ENCODE measurements at places on chromosomes 4 and X.

DNA sequence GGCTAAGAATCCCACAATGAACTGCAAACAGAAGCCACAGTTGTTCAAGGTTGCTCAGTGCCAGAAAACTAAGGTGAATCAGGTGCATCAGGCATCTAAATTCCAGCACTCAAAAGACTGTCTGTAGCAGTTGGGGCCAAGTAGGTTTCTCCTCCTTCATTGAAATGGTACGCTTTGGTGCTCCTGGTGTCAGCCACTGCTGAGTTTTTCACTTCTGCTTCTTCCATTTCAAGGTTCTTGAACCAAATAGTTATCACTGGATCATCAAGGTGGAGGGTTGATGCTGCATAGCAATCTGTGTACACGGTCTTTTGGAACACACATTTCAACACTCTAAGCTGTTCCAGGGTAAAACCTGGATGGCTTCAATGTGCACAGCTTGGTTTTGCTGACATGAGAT lies 74.4 kb downstream of the TMA16 start:
- DNase-seq, result no peak

GRCh38 chr4:104330125-104330905 lies 164.4 kb downstream of the CXXC4 start:
- DNase-seq, result no peak

DNA sequence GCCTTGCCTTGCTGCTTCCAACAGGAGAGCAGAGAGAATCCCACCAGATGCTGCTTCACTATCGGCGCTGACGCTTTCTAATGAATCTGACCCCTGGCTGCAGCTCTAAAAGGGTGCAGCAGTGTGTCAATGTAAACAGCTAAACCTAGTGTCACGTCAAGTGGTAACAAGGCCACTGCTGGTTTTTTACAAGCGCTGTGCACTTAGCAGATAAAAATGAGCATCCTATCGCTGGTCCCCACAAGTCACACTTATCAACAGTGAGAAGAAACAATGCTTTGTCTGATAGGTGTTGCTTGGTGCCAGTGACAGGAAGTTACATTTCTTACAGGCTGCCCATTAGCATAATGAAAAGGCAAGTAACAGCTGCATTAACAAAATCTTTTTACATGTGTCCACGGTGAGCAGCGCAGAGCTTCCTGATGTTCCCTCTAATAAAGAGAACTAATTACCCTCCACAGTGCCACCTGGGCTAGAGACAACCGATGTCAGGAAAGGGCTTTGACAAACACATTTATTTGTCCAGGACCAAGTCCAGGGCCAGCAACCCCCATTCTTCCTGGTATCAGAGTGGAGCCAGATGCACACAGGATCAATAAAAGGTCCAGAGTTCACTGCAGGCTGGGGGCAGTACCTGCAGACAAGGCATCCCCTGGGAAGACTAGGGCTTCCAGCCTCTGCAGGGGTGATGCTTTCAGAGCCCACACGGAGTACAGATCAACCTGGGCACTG lies 176.0 kb downstream of the MGST2 start:
- DNase-seq, result no peak

DNA sequence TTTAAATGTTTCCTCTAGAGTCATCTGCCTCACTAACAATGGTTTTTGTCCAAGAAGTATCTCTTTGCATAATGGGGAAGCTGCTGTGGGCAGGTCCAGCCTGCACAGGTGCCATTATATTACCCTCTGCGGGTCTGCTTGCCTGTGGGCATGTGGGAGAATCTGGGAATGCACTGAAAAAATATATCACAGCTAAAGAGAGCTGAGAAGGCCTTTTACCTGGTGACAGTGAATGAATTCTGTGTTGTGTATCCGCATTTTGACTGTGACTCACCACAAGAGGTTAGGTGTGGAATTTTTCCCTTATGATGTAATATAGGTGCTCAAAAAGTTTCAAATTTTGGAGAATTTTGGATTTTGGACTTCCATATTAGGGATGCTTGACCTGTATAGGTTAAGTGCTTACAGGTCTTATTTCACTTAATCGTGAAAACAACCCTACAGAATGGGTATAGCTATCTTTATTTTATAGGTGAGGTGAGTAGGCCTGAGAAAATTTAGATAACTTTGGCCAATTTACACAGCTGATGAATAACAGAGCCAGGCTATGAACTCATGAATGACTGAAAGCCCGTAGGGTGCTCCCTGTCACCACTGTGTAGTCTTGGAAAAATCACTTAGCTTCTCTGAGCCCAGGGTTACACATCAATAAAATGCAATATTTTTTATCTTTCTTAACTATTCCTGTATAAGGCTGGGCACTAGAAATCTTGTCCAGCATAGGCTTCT lies 198.0 kb upstream of the EPHA5 start:
- DNase-seq, result no peak

- DNase-seq, result no peak
These were observed 2309.4 kb upstream of the AGA start for GRCh38 chr4:179751669-179752068.

- DNase-seq, result no peak
These were observed 56.6 kb upstream of the MAB21L2 start for GRCh38 chr4:150525321-150525868.

DNA sequence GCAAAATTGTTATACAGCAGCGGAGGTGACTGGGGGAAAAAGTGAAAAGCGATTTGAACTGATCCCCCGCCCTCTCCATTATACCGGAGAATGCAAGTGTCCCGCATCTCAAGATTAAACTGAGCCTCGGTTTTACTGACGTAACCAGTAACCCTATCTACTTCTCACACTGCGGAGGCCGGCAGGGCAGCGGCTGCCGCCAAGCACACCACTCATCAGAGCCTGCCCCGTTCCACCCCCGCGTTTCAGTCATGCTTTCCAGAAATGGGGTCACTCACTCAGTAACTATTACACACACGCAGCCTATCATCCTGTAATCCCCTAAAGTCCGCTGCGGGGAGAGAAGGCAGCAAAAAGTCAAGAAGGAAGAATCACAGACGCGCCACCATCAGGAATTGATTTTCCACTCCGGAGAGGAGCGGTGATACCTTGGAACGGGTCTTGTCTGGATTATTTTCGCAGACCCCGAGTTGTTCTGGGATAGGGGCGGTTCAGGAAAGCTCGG lies 1.4 kb downstream of the RPS6KA3 start:
- peak; percentile 52 for DNase-seq

DNA sequence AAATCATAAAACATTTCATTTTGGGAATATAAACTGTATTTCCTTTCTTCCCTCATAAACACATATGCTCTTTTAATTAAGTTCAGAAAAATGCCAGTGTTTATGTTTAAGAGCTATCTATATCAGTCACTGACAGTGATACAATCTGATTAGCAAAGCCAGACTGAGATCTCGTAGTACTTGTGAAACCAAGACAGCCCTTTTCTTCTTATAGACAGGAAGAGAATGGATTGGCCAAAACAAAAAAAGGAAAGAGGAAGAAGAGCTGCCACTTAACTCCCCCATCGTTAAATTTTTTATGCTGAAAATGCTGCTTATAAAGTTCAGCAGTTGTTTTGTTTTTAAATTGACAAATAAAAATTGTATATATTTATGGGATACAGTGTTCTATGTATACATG lies 87.4 kb downstream of the PLAC1 start:
- DNase-seq, result no peak

- DNase-seq, result no peak
These were observed 1.8 kb downstream of the PGAM4 start for GRCh38 chrX:77967631-77968030.

DNA sequence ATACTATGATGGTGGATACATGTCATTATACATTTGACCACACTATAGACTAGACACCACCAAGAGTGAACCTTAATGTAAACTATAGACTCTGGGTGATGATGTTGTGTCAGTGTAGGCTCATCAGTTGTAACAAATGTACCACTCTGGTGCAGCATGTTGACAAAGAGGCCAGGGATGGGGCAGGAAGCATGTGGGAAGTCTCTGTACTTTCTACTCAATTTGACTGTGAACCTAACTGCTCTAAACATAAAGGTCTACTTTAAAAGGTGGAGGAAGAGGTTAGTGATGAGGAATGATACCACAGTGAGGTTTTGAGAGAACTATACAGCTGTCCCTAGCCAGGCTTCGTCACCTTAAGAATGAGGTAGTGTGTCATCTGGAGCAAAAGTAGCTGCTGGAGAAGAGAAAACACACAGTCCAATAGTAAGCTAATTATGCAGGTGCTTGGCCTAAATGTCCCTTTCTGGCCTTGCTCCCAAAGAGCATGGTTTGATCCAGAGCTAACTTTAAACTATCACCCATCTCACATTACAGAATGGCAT lies 38.4 kb downstream of the GRSF1 start:
- no peak for DNase-seq

All from GM03348 (cell line).